Osteoblast (primary cell): ENCODE measurements at places on chromosomes 3 and 15. TPM values are rescaled to one million over a fixed set of nuclear protein-coding genes. Genes with fewer than 3 reads are reported as not detected.

GRCh38 chr15:101246391-101246790 is 5.5 kb downstream of the CHSY1 start:
- DNase-seq = no peak

DNA sequence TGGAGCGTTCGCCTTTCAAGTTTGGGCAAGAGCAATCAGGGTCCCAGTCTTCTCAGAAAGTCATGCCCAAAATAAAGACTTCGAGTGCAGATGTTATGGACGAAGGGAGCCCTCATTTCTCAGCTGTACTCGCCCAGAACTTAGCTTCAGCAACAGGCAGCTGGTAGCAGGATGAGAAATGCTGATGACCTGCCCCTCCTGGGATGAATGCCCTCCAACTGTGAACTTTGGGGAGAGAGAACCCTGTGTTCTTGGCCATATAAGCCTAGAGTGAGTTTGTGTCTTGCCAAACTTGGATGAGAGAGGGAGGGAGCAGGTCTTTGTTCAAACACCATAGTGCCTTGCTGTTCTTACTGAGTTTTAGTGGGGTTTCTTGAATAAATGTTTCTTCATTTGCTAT is 400.3 kb downstream of the LRTM1 start:
- no peak for DNase-seq

GRCh38 chr3:144273601-144274000 is 302.0 kb downstream of the DIPK2A start:
- no peak for DNase-seq

GRCh38 chr3:168213920-168214319 is 118.2 kb upstream of the GOLIM4 start:
- peak; percentile 36 for DNase-seq

- DNase-seq = no peak
Measured at GRCh38 chr3:134453631-134454030, 32.2 kb downstream of the ANAPC13 start.

GRCh38 chr15:32641517-32642059 is at the start of gene SCG5:
Gene SCG5, plus strand, starts transcription at chr15:32641710. Its CDS starts 1,883 bp downstream, at chr15:32643593.
- DNase-seq = peak; percentile 50

DNA sequence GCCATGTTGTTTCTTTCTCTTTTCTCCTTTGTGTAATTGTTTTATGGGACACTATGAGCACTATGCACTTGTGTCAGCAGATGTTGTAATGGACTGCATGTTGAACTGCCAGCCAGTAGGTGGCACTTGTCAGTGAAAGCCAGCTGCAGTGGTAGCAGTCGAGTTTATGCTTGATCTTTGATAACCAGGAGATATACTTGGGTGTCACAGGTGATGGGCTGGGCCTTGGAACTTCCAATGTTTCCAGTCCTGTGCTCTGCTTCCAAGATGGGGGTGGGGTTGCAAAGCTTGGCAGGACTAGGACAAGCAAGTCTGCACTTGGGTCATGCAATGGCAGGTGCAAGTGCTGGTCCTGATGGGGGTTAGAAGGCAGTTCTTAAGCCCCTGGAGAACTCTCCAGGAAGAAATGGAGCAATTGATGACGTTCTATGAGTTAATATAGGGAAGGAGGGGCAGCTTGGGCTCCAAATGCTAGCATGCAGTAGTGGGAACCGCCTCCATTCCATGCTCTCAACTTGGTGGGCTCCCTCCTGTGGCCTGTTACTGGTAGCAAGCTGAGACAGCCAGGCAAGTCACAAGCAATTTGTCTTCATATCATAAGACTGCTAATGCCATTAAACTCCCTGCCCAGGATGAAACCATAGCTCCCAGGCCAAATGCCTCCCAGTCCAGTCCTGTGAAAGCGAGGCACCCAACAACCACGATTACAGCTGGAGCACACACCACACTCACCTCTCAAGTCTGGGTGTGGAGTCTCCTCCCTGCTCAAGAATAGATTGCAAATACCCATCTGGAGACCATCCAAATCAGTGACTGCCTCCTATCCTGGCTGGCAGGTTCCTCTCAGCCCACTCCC is 287.2 kb downstream of the CGGBP1 start:
- no peak for DNase-seq

The TLR9 gene
- not detected in 2 replicates for total RNA-seq

The TMEM42 gene
- total RNA-seq = 15.6 and 18.1 TPM in 2 replicates

The ST8SIA2 gene
- total RNA-seq = 0.29 and 0.36 TPM in 2 replicates

The TM4SF4 gene
- total RNA-seq = under 0.01 TPM in 1 of 2 replicates, not detected in the other

The COX17 gene
- 8.0 and 13.3 TPM in 2 replicates for total RNA-seq
